ENCODE measurements at places on chromosomes 4 and X. TPM values are rescaled to one million over a fixed set of nuclear protein-coding genes. Genes with fewer than 3 reads are reported as not detected.

The DCHS2 gene
- 9.6 TPM for total RNA-seq

The UCP1 gene
- not detected for total RNA-seq

The CLDN22 gene
- total RNA-seq, result not detected

The FGF13 gene
- total RNA-seq, result 2.7 TPM

The CFAP47 gene
- not detected for total RNA-seq

The CCDC120 gene
- 12.5 TPM for total RNA-seq

The TMEM35A gene
- 40.6 TPM for total RNA-seq

The UGT2B11 gene
- total RNA-seq, result not detected

The HPSE gene
- 17.2 TPM for total RNA-seq

The AWAT2 gene
- not detected for total RNA-seq

The AMTN gene
- not detected for total RNA-seq

The PRKG2 gene
- total RNA-seq, result 25.7 TPM

The SHROOM2 gene
- total RNA-seq, result 1.2 TPM

The ADH7 gene
- total RNA-seq, result not detected

The LRAT gene
- 0.17 TPM for total RNA-seq

The NEIL3 gene
- 1.4 TPM for total RNA-seq

The DUSP21 gene
- not detected for total RNA-seq

The PWWP3B gene
- 0.06 TPM for total RNA-seq

The CABS1 gene
- not detected for total RNA-seq

The FMR1 gene
- 56.9 TPM for total RNA-seq

The HTR2C gene
- total RNA-seq, result not detected

The SHOX gene
- 0.12 TPM for total RNA-seq

The UGT2B10 gene
- total RNA-seq, result not detected

The PF4V1 gene
- total RNA-seq, result not detected

The FGB gene
- total RNA-seq, result not detected

The GRID2 gene
- not detected for total RNA-seq

The NEUROG2 gene
- not detected for total RNA-seq

The SLIT2 gene
- total RNA-seq, result 4.2 TPM

The MAGEA1 gene
- total RNA-seq, result not detected

The TBX22 gene
- total RNA-seq, result not detected

The MAGEA8 gene
- not detected for total RNA-seq

The PCDH7 gene
- 104 TPM for total RNA-seq

The DIPK2B gene
- 1.9 TPM for total RNA-seq

The IL13RA1 gene
- 133 TPM for total RNA-seq

Data from mucosa of descending colon (tissue), 3 donors.